T-helper 2 cell (primary cell): ENCODE measurements at places on chromosomes 2 and 18.

DNA sequence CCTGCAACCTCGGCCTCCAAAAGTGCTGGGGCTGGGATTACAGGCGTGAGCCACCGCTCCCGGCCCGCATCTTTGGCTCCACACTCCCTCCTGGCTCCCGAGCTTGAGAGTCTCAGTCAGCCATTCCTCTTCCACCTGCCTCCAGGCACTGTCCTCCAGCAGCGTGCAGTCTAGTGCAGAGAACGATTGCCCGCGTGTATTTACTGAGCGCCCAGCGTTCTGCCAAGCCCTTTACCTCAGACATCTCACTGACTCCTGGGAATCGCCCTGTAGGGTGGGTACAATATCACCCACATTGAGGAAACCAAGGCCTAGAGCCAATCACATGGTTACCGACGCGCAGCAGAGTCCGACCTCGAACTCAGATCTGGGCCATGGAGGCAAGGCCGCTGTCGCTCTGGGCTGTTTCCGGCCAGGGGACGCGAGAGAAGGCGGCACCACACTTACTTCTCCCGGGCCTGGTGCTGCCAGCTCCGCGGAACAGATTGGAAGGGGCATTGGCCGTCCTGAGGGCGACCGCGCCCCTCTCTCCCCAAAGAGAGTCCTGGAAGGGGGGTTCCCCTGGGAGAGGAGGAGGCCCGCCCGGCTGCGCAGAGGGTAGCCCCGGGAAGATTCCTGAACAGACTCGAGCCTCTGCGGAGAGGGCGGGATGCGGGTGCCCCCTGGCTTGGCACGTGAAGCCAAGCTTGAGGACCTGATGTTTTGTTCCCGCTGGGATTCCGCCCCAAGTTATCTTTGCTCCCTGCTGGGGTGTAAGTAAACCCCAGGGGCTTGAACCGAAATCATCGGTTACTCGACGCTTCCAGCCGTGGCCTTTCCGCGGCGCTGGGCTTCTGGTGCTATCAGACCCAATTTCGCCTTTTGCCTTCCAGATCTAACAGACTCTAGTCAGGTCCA, 5.2 kb upstream of the DLX2 start:
- no peak for DNase-seq

- no peak for DNase-seq
Observed at GRCh38 chr2:164739966-164740365, 101.7 kb downstream of the COBLL1 start.

GRCh38 chr18:11162889-11163288, 13.5 kb upstream of the PIEZO2 start:
- DNase-seq = no peak

- DNase-seq = peak; percentile 12
Observed at GRCh38 chr2:225660262-225661131, 261.0 kb downstream of the NYAP2 start.

GRCh38 chr2:63432373-63432772, 155.9 kb downstream of the WDPCP start:
- no peak for DNase-seq

DNA sequence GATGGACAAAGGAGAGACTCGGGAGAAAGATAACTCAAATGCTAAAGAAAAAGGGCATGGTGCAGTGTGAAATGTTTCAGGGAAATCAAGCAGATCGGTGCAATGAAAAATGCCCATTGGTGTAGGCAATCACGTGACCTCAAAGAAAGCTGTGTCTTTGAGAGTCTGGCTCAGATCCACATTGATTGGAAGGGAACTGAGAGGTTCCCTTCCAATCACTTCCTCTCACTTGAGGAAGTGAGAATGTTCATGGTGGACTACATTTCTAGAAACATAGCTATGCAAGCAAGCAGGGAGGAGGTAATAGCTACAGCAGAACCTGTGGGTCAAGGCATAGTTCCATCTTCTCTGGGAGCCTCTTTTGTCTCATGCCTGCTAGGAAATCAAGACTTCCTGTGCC, 187.4 kb downstream of the LPIN1 start:
- no peak for DNase-seq

- no peak for DNase-seq
Observed at GRCh38 chr2:109712746-109713145, 81.4 kb upstream of the RGPD5 start.

DNA sequence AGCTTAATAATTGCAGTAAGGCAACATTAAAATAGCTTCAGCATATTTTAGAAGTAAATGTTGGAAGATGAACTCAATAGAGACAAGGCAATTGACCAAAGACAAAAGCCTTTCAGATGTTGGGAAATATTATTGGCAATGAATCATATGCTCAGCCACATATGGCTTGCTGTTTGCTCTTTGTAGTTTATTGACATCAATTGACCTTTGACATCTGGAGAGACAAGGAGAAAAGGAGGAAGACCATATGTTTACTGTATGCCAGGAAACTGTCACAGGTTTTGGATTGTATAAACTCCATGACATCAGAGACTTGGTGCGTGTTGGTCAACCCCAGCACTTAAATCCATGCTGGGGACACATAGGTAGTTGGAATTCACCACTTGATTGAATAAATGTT, 60.6 kb upstream of the SLC16A14 start:
- DNase-seq = no peak

GRCh38 chr2:109619032-109619615, 5.0 kb downstream of the SOWAHC start:
- DNase-seq = no peak

- no peak for DNase-seq
Observed at GRCh38 chr2:165157160-165157559, 46.7 kb downstream of the SCN3A start.

GRCh38 chr2:33277002-33277426, 199.4 kb upstream of the RASGRP3 start:
- no peak for DNase-seq
